ENCODE measurements at places on chromosomes 4 and X.

DNA sequence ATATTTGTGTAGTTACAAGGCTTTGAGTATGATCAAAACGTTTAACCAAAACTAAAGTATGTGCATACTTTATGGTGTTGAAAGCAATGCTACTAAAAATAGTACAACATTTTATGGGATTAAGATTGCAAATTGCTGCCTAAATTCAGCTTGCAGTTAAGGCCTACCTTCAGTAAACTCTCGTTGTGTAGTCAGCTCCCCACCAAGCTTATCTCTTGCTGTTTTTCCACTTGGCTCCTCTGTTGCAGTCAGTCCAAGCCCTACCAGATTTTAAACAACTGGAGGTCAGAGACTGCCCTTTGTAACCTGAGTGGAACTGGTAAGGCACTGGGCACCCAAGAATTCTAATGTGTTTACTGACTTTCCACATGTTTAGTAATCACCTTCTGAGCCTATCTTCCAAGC lies 25.7 kb downstream of the AFF1 start:
- DNase-seq = no peak

DNA sequence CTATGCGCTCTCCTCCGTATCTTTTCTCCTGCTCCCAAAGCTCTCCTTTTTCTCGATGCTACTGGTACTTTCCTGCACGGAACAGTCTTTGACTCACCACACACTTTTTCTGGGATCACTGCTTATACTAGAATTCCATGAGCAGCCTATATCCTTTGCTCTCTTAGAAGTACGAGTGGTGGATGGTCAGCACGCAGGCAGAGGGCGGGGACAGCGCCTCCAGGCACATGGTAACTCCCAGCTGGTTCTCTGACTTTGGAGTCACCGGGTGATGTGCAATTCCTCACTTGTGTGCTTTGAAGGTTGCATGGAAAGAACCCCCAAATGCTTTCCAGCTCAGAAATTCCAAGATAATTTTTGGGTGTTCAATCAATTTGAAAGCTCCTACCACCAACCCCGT lies 56.0 kb downstream of the STX18 start:
- DNase-seq = no peak

DNA sequence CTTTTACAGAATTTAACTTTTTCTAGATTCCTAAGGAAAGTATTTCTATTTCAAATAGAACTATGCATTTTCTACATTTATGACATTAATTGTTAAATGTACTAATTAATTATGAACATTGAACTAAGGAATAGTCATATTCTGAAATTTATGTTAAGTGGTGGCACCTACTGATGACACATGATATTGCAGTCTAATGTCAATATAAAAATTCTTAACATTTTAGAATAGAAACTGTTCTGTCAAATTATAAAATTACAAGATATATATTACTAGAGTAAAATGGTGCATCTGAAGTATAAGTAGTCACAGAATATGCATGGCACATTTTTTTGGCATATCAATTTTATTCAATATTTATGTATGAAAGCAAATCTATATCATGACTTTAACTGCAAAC lies 40.2 kb upstream of the NDNF start:
- no peak for DNase-seq

DNA sequence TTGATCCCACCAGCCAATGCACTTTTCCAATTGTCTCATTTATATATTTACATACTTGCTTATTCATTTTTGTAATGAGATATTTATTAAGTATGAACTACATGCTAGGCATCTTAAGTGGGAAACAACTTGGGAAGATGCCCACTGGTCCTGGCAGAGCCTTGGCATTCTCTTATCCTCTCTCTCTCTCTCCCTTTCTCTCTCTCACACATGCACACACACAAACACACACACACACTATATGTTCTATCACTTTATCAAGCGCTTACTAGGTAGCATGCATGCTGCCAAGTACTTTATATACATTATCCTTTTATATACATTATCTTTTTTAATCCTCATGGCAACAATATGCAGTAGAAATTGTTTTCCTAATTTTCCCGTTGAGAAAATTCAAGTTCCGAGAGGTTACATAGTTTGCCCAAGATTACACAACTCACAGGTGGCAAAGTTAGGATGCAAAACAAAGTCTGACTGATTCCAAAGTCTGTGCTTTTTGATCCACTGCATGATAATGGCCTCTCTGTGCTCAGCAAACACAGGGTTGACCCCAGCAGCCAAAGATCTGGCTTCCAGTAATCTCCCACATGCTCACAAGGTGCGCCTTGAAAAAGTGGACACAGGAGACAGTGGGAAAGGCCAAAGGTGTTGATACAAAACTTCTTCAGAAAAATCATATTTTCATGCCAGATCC lies 173.1 kb upstream of the KLF3 start:
- DNase-seq = no peak

GRCh38 chr4:148068065-148068911 lies 336.4 kb downstream of the ARHGAP10 start:
- peak; percentile 47 for DNase-seq

GRCh38 chrX:49204017-49204416 lies 4.0 kb upstream of the SYP start:
- DNase-seq = no peak

- DNase-seq = no peak
Observed at GRCh38 chrX:14997271-14997670, 124.0 kb downstream of the MOSPD2 start.

GRCh38 chr4:149912000-149912399 lies 96.4 kb upstream of the IQCM start:
- DNase-seq = no peak

GRCh38 chr4:73459048-73459421 lies 22.5 kb upstream of the AFM start:
- no peak for DNase-seq

- no peak for DNase-seq
Observed at GRCh38 chrX:30806187-30806728, 82.8 kb downstream of the TAB3 start.

- no peak for DNase-seq
Observed at GRCh38 chr4:153545822-153546221, 79.7 kb downstream of the TMEM131L start.

DNA sequence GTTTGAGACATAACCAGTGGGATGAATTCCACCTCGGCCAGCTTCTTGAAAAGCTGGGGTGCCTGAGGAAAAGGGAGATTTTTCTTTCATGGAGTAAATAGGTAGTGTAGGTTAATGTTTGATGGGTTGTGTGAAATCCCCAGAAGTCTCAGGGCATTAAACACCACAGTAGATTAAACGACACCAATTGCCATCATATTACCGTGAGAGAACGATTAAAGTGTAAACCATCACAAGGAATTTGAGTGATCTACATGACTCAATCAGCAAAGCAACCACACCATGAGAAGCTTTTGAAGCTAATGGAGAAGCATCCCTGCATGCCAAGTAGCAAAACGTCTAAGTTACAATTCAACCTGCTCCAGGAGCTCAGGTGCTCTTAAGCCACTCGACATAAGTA lies 322.5 kb upstream of the GATB start:
- no peak for DNase-seq

GRCh38 chr4:180380733-180381132 lies 1862.5 kb upstream of the TENM3 start:
- DNase-seq = peak; percentile 60

GRCh38 chr4:3250956-3251690 lies 2.2 kb downstream of the MSANTD1 start:
- peak; percentile 52 for DNase-seq

GRCh38 chrX:75061701-75062100 lies 94.4 kb downstream of the ABCB7 start:
- DNase-seq = no peak

GRCh38 chrX:80817002-80817401 lies 7.3 kb upstream of the BRWD3 start:
- DNase-seq = no peak

DNA sequence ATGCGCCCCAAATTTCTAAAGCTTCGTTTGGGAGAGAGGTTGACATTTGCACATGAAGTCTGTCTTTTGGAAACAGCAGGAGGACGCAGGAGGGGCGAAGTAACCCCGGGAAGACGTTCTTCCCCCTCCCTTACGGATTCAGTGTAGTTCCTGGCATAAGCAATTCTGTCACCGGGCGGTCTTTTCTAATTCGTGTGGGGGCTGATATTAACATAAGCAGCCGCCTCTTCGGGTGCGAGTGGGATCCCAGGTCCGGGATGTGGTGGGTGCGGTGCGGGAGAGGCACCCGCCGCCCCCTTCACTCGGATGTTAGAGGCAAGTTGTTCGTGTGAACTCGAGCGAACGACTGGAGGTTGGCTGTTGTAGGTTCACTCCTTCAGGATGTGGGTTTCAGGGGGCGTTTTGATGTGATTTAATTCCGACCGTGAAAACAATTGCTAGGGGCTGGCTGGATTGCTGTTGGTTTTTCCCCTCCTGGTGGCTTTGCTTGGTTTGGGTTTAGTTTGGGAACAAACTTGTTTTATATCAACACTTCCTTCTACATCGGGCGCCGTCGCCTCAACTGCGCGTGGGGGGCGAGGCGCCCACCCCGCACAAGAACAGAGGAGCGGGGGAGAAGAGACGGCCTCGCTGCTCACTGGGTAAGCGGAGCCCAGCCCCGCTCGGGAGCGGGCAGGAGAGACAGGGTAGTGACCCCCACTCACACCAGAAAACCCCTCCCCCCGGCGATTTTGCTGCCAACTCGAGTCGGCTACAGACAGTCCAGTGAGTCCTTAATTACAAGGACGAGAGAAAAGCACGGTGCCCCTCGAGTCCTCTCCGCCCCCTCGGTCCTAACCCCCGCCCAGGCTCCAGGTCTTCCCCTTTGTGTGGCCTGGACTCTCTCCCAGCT lies 2.9 kb upstream of the LEF1 start:
- DNase-seq = peak; percentile 78

GRCh38 chrX:9573282-9574106 lies 108.6 kb downstream of the TBL1X start:
- no peak for DNase-seq

- no peak for DNase-seq
Observed at GRCh38 chr4:76570141-76570973, 135.3 kb downstream of the SHROOM3 start.

DNA sequence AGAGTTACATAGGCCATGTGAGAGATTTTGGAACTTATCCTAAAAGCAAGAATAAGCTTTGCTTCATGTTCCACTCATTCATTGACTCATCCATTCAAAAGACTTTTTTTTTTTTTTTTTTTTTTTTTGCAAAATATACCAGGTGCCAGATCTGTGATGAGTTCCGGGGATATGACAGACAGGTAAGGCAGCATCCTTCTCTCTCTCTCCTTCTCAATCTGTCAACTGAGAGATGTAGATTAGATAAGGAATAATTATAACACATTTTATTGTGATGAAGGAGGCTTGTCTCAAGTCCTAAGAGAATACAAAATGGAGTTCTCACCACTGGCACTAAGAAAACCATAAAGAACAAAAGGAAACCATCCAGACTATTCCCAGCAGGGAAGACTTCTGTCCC lies 190.2 kb upstream of the CPEB2 start:
- no peak for DNase-seq

- DNase-seq = peak; percentile 71
Observed at GRCh38 chr4:82430964-82431745, 765 bp downstream of the ENOPH1 start.

DNA sequence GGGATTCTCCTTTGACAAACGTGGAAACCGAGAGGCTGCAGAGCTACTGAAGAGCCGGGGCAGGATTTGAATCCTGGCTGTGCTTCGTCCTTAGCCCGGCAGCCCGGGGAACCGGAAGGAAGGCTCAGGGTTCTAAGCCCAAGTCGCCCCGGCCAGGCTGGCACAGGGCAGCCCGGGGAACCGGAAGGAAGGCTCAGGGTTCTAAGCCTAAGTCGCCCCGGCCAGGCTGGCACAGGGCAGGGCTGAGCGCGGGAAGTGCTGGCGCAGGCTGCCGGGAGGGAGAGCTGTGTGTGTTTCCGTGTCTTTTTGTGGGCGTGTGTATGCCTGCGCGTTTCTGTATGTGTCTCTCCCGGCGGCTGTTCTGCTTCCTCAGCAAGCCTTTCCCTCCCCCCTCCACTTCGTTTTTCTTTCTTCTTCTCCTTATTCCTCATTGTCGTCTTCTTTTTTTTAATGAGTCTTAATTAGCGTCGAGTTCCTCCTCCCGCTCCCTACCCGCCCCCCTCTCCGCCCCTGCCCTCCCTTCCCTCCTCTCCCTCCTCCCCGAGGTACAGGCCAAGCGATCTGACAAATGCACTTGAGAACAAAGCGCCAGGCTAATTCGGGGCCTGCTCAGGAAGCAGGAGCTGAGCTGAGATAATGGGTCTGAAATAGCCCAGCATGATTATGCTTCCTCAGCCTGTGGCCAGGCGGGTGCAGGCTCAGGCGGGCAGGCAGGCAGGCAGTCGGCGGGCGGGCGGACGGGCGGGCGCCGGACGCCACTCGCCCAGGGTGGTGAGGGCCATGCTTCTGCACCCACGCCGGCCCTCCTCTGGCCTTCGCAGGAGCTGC lies 65.9 kb downstream of the EFNB1 start:
- DNase-seq = peak; percentile 83

DNA sequence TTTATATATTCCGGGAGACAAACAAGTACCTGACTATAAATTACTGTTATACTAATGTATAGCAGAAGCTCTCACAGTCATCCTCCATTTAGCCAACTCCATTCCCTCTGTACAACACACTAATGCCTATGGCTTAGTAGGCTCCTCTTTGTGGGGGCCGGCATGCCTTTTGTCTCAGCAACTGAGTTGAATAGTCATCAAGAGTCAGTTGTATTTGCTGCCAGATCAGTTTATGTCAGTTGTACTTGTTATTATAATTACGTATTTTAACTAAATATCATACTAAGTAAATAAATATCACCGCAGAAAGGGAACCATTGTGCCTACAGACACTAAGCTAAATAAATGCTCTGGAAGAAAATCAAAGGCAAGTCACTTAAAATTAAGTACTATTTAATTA lies 9.9 kb downstream of the PRMT9 start:
- DNase-seq = no peak

DNA sequence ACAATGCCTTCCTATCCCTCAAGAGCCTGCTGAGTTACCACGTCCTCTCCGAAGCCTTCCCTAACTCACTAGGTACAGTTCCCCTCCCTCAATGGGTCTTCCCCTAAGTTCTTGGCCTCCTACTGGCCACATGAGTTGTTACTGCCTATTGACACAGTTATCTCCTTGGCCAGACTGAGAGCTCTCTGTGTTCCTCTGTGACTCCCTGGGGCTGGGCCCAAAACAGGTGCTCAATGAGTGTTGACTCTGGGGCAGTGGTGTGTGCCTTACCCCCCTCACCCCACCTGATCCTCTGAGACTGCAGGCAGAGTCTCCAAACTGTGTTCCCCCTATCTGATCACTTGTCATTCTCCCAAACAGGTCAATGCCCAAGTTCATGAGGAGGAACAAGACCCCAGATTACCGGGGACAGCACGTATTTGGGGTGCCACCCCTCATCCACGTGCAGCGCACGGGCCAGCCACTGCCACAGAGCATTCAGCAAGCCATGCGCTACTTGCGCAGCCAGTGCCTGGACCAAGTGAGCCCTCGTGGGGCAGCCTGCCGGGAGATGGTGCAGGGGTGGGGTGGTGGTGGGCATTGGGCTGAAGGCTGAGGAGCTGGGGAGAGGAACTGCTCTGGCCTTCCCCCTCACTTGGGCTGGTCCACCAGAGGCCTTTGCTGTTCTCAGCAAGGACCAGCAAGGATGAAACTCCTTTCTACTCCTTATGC lies 72.6 kb downstream of the STARD8 start:
- DNase-seq = no peak

- no peak for DNase-seq
Observed at GRCh38 chr4:173013232-173013930, 155.2 kb upstream of the GALNT7 start.

Data from islet precursor cell (in vitro differentiated cells).